ENCODE measurements at places on chromosomes 3 and 15. TPM values are rescaled to one million over a fixed set of nuclear protein-coding genes. Genes with fewer than 3 reads are reported as not detected.

The PLCH1 gene
- 5.2 TPM for total RNA-seq

The RLBP1 gene
- total RNA-seq: not detected

The THAP10 gene
- 4.8 TPM for total RNA-seq

The IGSF10 gene
- 0.21 TPM for total RNA-seq

The ANKUB1 gene
- total RNA-seq: not detected

The TGM4 gene
- 0.11 TPM for total RNA-seq

The UBE3A gene
- 65.0 TPM for total RNA-seq

The CACNA2D2 gene
- 5.9 TPM for total RNA-seq

The PLA1A gene
- total RNA-seq: not detected

GRCh38 chr3:50166620-50167019 lies 11.5 kb downstream of the SEMA3F start:
- DNase-seq: no peak

DNA sequence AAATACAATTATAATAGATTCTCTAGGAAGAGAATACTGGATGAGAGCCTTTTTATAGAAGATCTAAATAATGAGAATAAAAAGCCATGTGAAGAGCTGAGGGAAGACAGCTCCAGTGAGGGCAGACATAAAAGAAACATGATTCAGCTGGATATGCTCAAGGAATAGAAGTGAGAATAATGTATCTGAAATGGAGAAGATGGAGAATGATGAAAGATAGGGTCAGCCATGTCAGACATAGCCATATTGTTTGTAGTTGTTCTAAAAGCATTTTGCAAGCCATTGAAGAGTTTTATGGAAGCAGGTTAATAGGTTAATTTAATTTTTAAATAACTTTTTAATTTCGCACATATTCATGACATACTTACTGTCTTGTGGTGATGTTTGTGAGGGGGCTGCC lies 713.5 kb upstream of the ARPP21 start:
- DNase-seq: no peak

- no peak for DNase-seq
Observed at GRCh38 chr15:56042982-56043980, 49.9 kb upstream of the NEDD4 start.

DNA sequence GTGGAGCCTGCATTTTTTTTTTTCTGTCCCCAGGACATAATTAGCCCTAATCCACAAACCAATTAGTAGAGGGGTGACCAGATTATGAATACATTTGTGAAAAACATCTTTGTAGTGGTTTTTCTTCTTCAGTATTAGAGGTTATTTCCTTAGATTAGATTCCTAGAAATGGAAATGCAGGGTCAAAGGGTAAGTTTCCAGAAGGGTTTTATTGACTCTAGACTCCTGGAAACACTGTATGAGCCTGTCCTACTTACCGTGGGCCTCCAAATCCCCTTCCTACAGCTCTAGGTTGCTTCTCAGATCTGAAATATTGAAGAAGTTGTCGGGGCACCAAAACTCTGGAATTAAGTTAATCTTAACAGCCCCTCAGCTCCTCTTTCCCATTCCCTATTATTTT lies 22.4 kb downstream of the SQOR start:
- DNase-seq: no peak

GRCh38 chr3:22691856-22692628 lies 511.1 kb upstream of the UBE2E2 start:
- no peak for DNase-seq

DNA sequence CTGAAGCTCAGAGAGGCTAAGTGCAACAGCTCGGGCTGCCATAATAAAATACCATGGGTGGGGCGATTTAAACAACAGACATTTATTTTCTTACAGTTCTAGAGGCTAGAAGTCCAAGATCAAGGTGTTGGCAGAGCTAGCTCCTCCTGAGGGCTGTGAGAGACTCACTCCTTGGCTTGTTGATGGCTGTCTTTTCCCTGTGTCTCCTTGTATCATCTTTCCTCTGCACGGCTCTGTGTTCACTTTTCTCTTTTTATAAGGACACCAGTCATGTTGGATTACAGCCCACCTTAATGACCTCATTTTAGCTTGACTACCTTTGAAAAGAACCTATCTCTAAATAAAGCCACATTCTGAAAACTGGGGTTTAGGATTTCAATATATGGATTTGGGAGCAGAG lies 129.7 kb downstream of the RPL22L1 start:
- no peak for DNase-seq

- DNase-seq: no peak
Observed at GRCh38 chr3:17846466-17846865, 104.0 kb upstream of the TBC1D5 start.

DNA sequence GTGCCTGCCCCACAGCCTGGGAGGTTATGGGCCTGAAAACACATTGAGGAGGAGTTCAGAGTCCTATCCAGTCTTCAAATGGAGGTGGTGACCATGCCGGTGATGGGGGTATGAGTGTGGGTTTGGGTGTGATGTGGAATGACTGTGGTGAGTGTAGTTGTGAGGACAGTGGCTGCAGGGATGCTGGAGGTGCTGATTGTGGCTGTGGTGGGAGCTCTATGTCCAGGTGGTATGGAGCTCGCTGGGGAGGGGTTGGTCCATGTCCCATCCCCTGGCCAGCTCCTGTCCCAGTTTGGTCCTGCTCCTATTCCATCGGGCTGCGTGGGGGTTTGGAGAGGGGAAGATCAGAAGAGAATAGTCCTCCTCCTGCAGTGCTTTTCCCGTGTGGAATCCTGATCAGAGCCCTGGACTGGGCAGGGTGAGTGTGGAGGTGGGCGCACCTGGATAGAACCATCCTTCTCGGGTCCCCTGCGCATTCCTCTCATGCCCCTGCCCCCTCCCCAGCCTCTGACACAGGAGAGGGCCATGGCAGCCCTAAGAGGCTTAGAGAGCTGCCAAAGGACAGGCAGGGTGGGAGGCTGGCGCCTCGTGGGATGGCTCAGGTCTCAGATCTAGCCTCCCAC lies 23.0 kb upstream of the GOLGA6C start:
- peak; percentile 36 for DNase-seq

DNA sequence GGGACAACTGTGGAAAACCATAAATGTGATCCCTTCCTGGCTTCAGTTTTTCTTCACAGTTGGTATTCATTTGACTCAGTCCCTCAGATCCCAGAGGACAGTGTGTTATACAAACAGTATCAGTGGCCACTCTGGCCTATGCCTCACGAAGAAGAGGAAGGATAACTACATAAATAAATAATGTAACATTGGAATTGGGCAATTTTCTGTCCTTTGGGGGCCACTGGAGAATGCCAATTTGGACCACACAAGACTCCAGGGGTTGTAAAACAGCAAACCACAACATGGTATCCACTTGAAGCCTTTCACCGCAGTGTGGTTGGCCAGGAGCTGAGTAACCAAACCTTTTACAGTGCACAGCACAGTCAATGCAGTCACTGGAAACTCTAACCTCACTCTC lies 1077.0 kb downstream of the ROBO2 start:
- DNase-seq: no peak

DNA sequence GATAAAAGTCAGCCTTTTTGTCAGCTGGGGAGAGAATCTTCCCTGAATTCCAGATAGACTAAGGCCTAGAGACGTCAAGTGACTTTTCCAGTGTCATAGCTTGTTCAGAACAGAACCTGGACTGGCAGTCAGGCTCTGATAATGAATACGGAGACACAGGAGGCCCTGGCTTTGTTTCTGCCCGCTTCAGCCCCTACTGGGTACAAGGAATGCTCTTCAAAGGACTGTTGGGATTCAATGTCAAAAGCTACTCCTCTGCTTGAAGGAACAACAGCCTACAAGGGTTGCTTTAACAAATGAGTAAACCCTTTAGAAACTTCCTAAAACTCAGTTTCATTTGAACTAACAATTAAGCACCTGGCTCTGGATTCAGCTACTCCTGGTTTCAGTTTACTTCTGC lies 412.3 kb downstream of the OXSM start:
- peak; percentile 13 for DNase-seq

- no peak for DNase-seq
Observed at GRCh38 chr15:72783004-72783639, 436 bp downstream of the ADPGK start.

- peak; percentile 28 for DNase-seq
Observed at GRCh38 chr3:104102386-104102785, 1264.3 kb upstream of the ALCAM start.

GRCh38 chr3:57985176-57985983 lies 22.8 kb upstream of the FLNB start:
- DNase-seq: no peak

DNA sequence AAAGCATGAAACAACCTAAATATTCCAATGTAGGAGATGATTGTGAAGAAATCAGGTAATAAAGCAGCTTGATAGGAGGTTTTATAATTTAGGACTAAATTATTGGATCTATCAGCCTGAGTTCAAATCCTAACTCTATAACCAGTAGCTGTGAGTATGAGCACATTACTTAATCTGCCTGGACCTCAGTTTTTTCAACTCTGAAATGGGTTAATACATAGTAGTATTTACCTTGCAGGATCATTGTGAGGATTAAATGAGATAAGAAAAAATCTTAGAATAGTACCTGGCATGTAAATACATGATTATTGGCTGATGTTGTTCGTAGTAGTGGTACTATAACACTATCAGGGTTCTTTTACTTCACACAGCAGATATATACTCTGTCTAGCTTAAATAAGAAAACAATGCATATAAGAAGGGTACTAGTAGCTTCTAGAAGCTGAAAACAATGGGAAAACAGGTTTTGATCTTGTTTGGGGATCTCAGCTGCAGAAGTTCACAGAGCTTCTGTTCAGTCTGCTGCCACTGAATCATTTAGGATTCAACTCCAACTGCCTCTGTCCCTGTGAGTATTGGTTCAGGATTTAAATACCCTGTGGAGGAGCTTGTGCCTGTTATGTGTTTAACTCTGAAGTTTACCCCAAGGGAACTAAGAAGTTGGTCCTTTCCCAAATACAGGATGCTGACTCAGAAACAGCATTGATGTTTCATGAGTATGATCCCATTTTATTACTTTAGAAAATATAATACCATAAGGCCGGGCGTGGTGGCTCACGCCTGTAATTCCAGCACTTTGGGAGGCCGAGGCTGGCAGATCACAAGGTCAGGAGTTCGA lies 34.2 kb downstream of the KAT2B start:
- DNase-seq: no peak

DNA sequence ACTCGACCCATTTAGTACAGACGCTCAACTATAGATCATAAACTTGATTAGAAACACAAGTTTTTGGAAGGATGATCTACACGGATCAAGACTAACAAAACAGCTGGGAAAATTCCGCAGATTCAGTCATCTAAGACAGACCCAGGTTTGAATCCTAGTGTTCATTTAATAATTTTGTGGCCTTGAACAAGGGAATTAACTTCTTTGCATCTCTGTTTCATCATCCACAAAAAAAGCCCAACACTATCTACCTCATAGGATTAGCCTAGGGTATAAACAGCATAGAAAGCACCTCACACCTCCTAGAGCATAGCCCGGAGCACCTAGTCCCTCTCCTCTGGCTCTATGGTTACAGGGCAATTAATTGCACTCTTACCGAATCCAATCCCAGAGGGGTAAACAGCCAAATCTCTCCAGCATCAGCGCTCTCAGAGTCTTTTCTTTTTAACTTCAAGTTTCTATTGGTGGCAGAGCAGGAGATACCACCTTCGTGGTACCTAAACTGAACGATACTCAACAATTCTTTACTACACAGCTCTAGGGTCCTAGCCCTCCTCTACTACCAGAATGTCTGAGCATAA lies 3.5 kb downstream of the TBL1XR1 start:
- DNase-seq: no peak

DNA sequence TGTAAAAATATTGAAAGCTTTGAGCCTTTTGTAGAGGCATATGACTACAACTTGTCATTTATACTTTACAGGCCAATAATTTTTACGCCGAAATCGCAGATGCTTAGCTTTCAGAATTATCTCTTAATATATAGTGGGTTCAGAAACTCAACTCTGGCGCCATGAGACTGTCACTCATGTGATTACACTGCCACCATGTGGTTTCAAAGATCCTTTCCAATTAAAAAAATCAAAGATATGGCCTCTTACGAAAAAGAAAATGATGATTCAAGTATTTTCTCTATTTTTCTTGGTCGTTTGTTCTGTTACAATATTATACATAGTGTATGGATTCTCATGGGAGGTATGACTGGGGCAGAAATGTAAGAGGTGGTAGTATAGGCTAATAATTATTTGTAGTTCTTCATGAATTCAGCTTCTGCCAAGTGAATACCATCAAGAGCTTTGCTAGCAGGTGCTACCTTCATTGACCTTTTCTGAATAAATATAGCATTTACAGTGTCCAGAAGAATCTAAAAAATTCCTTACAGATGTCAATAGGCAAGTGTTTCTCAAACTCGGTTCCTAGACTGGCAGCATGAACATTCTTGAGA lies 751.7 kb upstream of the GOLIM4 start:
- DNase-seq: peak; percentile 11

- DNase-seq: no peak
Observed at GRCh38 chr3:4766716-4767499, 212.3 kb upstream of the BHLHE40 start.

DNA sequence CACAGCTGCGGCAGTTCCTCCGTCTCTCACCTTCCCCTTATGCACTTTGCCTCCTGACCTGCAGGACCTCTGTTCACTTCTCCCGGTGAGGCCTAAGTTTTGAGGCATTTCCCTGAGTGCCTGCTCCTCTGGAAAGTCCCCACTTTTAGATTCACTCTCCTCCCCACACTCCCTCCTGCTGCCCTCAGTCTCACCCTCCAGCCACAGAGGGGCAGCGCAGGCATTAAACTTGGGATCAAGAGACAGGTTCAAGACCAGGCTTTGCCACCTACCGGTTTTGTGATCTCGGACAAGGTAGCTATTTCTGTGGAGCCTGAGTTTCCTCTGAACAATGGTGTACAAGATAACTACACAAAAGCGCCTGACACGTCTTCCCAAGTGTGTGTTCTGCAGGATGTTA lies 19.4 kb downstream of the SLC6A11 start:
- peak; percentile 66 for DNase-seq

- DNase-seq: no peak
Observed at GRCh38 chr15:27438403-27439375, 467.7 kb downstream of the GABRG3 start.

DNA sequence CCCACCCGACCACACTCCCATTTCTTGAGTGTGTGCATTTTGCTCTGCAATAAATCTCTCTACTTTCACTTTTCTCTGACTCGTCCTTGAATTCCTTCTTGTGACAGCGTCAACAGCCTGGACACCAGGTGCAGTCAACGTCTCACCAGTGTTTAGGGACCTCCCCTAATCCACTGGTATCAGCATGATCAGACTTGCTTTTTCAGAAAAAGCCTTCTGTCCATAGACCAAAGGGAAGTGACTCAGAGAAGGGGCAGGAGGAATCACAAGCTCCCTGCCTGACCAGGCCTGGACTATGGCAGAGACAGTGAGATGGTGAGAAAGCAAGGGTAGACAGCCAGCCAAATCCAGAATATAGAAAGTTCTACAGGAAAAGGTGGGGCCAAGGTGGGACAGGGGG lies 15.5 kb downstream of the CCR5 start:
- DNase-seq: no peak

GRCh38 chr3:126573492-126574117 lies 14.9 kb upstream of the C3orf22 start:
- no peak for DNase-seq

GRCh38 chr15:74050127-74050526 lies 32.2 kb downstream of the GOLGA6A start:
- no peak for DNase-seq

DNA sequence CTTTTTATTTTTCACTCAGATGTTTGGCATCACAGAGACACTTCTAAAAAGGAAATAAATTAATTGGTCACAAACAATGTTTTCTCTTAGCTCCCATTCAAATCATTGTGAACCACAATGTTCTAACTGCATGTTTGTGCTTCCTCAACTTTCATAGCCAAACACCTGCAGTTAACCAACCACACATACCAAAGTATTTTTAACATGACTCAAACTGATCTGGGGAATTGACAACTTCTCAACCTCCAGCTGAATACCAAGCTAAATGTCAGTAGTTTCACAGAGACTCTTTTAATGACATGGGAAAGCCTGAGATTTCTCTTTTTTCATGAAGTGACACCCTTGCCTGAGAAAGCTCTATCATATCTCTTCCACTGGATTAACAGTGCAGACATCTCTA lies 217.9 kb upstream of the MME start:
- no peak for DNase-seq

Data from H7 (cell line).